D721Med (cell line): ENCODE measurements at places on chromosomes 7 and 10.
A peak's percentile ranks its signal among the peaks of the same experiment; 100 is the strongest.

DNA sequence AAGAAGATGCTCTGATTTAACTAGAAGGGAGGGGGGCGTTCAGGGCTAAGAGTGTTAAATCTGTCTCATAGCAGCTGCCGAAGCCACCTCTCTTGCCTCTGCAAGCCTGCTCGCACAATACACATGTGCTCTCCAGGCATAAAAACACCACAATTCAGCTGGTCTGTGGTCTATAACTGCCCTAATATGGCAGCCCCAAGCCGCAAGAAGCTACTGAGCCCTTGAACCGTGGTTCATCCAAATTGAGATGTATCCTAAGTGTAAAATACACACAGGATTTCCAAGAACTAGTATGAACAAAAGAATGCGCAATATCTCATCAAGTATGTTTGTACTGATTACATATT is 70.8 kb upstream of the FGFR2 start:
- no peak for DNase-seq

- DNase-seq: no peak
Measured at GRCh38 chr7:30285067-30285535, 704 bp downstream of the ZNRF2 start.

- no peak for DNase-seq
Measured at GRCh38 chr7:156651474-156651873, 10.9 kb downstream of the RNF32 start.

- no peak for DNase-seq
Measured at GRCh38 chr10:22086730-22087401, 83.3 kb upstream of the DNAJC1 start.

DNA sequence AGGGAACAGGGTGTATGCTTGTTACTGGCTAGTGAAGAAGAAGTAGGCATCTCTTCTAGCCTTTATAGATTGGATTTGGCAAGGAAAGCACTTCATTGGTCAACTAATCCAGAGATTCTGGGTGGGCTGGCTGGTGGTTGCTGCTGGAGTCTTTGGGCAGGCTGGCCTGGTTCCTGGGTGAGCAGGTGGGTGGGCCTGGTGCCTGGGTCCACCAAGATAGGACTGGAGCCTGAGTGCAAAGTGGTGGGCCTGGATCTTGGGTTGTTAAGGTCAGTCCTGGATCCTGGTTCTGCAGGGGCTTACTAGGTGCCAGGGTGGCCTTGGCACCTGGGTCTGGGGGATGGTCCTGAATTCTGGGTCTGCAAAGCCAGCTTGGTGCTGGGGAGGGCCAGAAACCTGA is 482.4 kb upstream of the GHITM start:
- no peak for DNase-seq

DNA sequence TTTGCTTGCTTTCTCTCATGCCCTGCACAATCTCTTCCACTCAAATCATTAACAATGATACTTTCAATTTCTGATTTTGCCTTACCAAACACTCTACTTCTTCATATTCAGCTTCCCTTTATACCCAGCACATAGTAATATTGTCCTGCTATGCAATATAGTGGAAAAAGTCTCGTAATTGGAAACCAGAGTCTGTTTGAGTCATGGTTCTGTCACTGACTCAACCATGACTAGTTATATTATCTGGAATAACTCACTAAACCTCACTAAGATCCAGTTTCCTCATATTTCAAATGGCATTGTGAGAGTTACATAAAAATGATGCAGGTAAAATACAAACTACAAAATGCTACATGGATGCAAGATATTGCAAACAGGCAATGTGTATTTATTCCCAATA is 98.5 kb upstream of the LRRTM3 start:
- DNase-seq: no peak

DNA sequence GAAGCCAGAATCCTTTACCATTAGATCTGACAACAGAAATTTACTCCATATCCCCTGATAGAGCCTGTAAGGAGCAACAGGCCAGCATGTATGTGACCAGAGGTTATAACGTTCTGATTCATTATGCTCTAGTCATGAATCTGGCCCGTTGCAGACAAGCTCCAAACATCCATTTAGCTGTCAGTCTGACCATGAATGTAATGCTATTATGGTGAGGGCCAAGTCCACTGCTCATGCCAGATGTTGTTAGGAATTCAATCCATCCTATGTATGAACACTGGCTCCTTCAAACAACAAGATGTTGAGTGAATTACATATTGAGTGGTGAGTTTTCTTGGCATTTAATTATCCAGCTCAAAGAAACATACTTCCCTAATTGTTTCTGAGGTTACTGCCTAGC is 610.1 kb upstream of the ANKRD30A start:
- DNase-seq: no peak

DNA sequence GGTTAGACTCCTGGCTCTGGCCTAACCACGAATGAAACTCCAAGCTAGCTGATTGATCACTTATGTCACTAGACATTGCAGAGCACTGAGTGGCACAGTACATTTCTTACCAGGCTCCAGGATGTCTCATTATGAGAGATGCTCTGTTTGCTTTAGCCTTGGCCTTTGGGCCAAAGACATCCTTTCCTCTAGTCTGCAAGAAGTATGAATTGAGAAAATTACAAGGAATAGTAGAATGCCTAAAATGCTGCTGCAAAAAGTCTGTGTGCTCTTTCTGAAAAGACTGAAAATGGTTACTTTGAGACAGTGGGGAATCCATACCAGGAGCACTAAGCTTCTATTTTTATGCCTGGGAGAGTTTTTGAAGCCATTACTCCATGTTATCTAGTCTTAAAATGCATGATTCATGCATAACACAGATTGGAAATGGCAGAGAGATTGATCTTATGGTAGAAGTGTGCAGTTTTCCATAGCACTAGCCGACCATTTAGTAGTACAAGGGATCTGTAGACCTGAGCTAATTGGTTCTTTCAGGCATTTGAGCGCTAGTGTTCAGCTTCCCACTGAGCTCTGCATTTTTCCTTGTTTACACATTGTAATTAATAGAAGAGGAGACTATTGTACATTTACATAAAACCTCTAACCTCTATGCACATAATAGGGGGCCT is 303.8 kb downstream of the PRKG1 start:
- DNase-seq: no peak

GRCh38 chr7:23471106-23471859 is 992 bp upstream of the IGF2BP3 start:
- DNase-seq: peak; percentile 67

- DNase-seq: no peak
Measured at GRCh38 chr7:101085162-101085964, at the start of gene TRIM56. Gene TRIM56 (plus strand): TSS chr7:101085481. CDS start chr7:101087313, 1,832 bp downstream.

- DNase-seq: no peak
Measured at GRCh38 chr7:155093596-155093995, 23.5 kb downstream of the HTR5A start.

- no peak for DNase-seq
Measured at GRCh38 chr7:1619152-1620079, 49.6 kb upstream of the PSMG3 start.

- DNase-seq: no peak
Measured at GRCh38 chr10:113894581-113894980, 40.1 kb downstream of the NHLRC2 start.

DNA sequence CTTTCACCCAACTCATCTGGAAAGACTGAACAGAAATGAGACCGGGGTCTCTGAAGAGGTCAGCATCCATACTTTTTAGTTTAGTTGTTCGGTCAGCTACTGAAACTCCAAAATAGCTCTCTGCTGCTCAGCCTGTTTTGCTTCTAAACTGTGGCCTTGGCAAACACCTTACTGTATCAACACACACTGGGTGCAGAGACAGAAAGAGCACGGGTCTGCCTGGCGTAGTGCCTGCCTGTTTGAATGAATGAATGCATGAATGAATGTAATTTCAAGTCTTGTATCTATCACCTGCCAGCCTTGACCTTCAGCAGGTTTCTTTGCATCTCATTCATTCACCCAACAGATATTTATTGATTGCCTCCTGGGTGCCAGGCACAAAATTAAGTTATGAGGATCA is 98.4 kb downstream of the PLPP4 start:
- no peak for DNase-seq

GRCh38 chr10:36393801-36394200 is 731.6 kb upstream of the ANKRD30A start:
- DNase-seq: no peak

GRCh38 chr10:103646304-103646703 is 152.8 kb downstream of the NEURL1 start:
- DNase-seq: no peak

DNA sequence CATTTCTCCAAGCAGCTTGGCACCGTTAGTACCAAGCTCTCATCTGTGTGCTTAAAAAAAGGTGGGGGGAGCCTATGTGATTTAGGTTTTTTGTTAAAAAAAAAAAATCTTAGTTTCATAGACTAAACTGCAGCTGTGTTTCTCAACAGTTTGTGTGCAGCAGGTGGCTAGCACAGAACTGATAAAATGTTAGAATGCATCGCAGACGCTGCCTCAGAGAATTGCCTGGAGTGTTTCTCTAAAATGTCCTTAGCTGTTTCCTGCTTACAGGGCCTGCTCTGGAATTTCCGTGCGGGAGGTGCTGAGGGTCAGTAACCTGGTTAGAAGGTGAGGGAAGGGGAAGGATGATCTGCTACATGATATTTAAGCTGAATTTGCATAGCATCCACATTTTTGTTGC is 268.9 kb downstream of the PLXDC2 start:
- DNase-seq: no peak

DNA sequence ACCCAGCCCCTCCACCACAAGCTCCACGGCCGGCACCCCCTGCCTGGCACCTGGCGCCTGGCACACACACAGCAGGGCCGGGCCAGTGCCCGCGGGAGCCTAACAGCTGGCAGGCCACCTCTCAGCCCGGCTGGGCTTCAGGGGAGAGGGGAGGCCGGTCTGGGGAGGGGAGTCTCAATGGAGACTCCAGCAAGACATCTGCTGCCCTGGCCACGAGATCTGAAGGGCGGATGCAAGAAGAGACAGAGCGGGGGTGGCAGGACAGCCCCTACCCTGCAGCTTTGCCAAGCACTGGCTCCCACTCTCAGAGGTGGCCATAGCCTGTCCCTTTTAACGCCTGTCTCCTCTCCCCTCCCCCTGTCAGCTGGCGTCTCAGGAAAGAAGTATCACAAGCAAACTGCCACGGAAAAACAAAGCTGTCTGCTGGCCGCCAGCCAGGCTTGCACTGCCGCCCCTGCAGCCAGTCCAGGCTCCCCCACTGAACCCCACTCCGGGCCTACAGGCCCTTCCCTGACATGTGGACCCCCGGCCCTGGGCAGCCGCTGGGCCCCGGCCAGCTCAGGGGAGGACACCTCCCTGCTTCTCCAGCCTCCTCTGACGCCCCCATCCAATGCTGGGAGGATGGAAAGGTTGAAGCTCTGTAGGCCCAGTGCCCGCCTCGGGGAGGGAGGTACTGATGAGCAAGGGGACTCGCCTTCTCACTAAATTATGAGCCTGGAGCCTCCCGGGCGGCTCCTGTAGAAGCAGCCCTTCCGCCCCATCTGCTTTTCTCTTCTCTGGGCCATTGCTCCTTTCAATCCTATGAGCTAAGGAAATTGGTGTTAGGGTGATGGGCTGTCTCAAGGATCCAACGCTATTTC is 178.4 kb downstream of the ARHGAP12 start:
- no peak for DNase-seq

- DNase-seq: no peak
Measured at GRCh38 chr10:126425489-126426065, 37.3 kb upstream of the ADAM12 start.

DNA sequence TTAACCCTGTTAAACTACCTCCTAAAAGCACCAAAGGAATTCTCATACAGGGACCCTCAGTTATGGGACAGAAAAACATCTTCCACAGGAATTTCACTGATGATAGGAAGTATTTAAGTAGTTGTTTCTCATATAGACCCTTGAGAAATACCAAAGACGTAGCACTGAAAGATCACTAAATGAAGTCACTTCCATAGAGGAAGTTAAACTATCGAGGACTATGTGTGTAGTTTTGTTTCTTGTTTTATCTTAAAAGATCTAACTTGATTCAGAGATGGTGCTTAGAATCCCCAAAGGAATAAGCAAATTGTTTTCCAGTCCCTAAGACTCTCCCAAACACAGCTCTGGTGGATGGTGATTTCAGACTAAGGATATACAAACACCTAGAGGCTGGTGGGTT is 94.8 kb upstream of the AFAP1L2 start:
- DNase-seq: no peak

DNA sequence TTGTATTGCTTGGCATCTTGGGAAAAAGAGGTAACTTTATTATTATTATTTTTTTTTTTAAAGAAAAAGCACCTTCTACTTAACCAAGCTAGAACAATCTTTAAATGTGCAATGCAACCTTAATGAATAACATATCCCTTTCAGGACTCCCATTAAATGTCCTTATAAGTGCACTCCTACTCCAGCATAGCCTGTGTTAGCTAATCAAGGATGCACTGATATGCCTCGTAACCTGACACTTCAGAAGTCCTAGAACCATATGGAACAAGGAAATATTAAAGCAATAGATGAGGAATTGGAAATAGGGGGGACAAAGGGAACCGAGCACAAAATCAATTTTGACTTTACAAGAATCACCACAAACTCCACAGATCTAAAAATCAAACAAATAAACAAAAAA is 522.4 kb downstream of the PARD3 start:
- DNase-seq: no peak

GRCh38 chr7:24812305-24812945 is 55.2 kb upstream of the GSDME start:
- DNase-seq: peak; percentile 26

- no peak for DNase-seq
Measured at GRCh38 chr7:146865696-146866095, 749.1 kb downstream of the CNTNAP2 start.

DNA sequence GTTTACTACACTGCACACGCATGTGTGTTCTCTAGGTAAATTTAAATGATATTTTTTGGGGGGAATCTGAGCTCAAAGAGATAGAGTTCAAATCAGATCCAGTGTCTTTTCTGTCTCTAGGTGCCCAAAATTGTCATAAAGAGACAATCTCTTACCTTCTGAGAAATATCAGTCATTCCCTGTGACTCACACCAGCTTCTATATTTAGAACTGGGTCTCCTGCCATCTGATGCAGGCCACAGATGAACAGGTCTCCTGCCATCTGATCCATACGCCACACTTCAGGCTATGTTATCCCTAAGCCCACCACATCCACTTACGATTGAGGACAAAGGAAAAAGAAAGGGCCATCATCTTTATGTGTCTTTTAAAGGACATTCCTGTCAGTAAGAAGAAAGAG is 136.3 kb upstream of the LAMB4 start:
- no peak for DNase-seq

GRCh38 chr10:48683868-48684267 is 805 bp upstream of the WDFY4 start:
- no peak for DNase-seq

GRCh38 chr10:47256751-47257336 is 43.2 kb upstream of the GDF10 start:
- no peak for DNase-seq

- DNase-seq: no peak
Measured at GRCh38 chr10:109062371-109062770, 860.9 kb downstream of the XPNPEP1 start.

DNA sequence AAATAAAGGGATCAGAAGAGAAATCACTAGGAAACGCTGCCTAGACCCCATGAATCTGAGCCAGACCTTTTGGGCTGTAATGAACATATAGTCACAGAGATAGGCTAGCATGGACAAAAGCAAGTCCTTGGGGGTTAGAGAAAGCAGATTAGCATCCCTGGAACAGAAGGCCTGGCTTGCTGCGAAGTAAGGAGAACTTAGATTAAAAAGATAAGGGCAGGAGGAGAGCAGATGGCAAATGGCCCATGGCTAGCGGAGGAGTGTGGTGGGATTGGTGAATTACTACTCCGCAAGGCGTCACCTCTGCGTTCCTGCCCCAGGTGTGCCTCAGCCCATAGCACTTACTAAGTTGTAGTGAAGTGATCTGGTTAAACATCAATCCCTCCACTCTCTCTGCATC is 92.3 kb upstream of the ZNF438 start:
- no peak for DNase-seq
